BJ (cell line): ENCODE measurements at places on chromosomes 3 and 15.

GRCh38 chr3:172096881-172097420, 57.6 kb downstream of the FNDC3B start:
- peak; percentile 50 for DNase-seq

- no peak for DNase-seq
Measured at GRCh38 chr15:50786438-50786837, 20.9 kb upstream of the SPPL2A start.

DNA sequence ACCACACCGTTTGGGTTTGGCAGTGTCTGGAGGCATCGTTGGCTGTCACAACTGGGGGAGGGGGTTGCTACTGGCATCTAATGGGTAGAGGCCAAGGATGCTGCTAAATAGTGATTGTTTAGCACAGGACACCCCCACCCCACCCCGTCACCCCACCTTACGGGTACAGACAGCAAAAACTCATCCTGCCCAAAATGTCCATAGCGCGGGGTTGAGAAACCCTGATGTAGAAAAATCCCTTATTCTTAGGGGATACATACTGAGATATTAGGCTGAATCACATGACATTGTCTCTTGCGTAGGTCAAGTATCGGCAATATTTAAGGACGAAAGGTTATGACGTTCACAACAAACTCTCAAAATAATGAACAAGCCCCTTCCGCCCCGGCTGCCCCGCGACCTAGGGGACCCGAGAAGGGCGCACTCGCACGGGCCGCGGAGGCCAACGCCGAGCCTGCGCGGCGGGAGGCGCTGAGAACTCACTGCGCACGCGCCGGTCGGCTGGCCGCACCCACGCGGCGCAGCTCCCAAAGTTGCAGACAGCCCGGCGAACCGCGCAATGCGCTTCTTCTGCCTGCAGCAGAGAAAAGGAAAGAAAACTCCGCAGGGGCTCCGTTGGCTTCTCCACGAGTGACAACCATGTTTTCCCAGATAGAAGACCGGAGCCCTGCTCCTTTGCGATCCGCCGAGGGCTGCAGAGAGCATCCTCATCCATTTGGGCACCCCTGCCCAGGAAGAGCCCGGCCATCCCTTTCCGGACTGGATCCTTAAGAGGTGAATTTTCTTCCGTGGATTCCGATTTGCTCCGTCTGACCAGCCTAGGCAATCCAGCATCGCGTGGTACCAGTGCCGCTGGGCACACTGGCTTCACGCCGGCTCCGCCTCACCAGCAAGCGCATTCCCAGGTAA, 136.8 kb upstream of the CCDC54 start:
- DNase-seq: no peak

DNA sequence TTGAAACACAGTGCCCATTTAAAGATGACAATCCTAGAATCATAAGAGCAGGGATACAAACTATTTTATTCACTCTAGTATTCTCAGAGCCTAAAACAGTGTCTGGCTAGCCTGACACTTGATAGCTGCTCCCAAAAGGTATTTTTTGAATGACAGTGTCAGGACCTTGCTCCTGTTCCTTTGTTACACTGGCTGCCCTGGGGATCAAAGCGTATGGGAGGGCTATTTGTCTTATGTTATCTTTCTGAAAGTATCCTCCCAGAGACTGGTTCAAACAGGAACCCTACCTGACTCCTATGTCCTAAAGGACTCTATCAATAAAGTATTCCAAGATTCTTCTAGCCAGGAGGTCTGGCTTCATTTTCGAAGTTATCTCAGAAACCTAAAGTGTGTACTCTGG, 621.4 kb downstream of the FHIT start:
- DNase-seq: no peak

DNA sequence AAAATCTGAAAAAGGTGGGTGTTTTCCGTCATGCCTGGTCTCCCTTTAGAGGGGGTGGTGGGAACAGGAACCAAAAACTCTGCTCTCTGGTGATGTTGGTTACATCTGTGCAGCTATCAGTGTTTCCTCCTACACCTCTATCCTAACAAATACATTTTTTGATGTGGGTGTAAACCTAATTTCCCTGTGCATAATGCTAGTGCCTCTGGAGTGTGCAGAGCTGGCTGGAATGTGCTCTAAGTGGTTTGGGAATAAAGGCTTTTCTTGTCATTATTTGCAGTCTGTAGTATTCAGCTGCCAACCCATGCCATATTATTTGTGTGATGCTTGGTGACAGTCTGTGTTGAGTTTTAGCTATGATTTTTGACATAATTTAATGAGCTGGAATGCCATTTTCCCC, 547.6 kb downstream of the NLGN1 start:
- DNase-seq: no peak

DNA sequence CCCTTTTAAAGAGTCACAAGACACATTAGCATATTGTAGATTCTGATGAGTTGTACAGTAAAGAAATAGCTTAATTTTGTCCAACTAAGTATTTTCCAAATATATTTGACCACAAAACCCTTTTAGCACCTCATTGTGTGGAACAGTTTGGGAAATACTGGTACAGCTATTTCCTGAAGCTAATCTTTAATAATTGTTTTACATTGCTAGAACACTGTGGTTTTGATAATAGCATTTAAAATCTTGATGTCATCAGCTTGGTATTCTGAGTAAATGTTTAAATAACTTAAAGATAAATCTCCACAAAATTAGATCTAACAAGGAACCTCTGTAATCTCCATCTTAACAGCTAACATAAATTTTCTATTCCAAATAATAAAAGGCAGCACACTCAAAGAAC, 140.0 kb upstream of the MLF1 start:
- no peak for DNase-seq
